ENCODE measurements at places on chromosomes 13 and 19.

DNA sequence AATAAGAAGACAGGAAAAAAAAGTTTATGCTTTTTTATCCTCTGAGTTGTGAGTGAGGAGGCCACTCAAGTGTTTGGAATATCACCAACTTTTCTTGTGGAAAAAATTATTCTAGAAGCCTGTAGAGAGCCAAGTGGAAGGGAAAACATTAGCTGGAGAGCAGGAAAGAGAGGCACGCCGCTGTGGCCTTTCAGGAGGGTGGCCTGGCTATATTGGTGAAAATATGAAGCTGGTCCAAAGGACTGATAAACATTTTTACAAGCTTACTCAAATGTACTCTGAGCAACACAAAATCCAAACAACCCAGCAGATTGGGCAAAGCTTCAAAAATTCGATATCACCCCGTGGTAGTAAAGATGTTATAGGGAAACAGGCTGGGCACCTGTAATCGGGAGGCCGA lies 2.3 kb upstream of the EIF3G start:
- no peak for DNase-seq

DNA sequence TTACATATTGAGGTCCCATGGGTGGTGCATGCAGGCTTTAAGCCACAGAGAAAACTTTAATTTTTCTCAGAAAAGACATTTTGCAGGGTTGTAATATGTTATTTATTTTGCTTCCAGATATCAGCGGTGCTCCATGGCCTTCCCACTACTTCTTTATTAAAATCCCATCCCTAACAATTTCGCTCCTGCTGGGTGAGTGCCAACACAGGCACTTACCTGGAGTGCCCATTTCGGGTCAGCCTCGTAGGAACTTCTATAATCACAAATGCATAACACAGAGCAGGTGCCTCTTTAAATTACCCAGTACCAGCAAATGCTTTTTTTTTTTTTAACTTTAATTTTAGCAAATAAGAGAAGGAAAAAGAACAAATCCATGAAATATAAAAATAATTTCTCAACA lies 86.4 kb downstream of the EFNB2 start:
- no peak for DNase-seq

GRCh38 chr19:28980236-28980868 lies 232.6 kb downstream of the UQCRFS1 start:
- DNase-seq, result no peak

DNA sequence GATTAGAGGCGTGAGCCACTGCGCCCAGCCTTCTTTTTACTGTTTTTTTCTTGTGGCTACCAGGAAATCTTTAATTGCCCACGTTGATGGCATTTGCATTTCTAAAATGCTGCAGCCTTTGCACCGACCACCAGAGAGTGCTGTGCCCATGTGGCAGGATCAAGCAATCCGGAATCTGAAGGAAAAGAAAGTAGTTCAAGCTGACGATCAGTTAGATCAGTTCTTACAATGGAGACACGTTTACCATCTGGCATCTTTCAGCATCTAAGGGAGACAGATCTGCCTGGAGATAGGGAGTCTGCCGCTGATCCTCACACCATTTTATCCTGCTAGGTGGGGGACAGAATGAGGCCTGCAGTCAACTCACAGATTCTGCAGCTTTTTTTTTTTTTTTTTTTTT lies 19.9 kb downstream of the TINCR start:
- DNase-seq, result no peak

GRCh38 chr13:24107955-24108614 lies 52.4 kb upstream of the SPATA13 start:
- no peak for DNase-seq

DNA sequence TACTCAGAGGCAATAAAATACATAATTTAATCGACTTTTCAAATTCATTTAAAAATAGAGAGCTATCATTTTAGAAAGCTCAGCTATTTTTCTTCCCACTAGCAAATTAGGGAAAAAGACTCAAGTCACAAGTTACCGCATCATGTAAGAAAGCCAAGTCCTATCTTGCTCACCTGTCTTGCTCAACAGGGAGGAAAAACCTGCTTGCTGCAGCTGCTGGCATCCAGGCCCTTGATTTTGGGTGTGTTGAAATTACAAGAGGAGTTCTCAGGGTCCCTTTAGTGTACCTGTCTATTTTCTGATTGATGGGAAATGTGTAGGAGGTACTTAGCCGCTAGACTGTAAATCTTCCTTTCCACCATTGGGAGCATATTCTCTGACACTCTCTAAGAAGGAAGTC lies 22.2 kb downstream of the SLC10A2 start:
- no peak for DNase-seq

GRCh38 chr19:38004186-38004520 lies 97.1 kb downstream of the SIPA1L3 start:
- no peak for DNase-seq

DNA sequence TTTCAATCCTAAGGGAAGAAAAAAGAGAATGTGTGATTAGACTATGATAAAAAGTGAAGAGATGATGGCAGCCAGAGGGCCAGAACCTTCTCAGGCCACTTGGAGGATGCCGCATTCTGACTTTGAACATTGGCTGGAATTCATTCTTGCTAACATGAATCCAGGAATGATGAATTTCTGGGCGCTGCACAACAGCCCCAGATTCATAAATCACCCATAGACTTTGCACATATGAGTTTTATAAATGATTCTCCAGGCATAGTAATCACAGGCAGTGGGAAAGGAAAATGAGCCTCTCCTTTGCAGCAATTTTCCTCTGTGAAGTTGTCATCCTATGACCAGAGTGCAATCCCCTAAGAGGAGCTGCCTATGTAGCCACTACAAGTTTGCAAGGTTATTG lies 555.4 kb downstream of the KCTD12 start:
- DNase-seq, result no peak

DNA sequence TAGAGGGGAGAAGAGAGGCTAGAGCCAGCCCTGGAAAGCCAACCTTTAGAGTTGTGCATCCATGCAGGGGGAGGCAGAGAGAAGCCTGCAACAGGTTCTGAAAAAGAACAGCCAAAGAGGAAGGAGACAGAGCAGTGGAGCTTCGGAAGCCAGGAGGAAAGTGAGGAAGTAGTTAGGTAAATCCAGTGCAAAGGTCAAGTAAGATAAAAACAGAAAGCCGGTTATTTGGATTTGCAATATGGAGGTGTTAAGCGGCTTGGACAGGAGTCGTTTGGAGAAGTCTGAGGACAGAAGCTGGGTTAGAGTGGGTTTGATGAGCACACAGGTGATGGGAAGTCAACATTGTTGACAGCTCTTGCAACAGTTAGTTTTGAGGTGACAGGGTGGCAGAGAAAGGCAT lies 53.5 kb upstream of the FLT1 start:
- DNase-seq, result no peak

DNA sequence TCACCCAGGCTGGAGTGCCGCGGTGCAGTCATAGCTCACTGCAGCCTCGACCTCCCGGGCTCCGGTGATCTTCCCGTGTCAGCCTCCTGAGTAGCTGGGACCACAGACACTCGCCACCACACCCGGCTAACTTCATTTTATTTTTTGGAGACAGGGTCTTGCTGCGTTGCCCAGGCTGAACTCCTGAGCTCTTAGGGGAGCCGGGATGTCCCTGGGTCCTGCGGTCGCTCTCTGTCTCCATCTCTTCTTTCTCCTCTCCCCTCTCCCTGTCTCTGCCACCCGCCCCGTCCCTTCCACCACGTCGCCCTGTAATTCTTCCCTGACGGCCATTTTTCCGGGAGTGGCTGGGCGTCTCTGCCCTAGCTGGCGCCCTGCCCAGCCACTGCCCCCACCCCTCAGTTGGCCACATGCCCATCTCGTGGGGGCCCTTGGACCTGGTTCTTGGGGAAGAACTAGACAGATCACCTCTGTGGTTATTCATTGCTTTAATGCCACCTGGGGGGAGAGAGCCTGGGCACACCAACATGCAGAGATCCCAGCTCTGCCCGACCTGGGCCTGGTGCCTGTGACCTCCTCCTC lies 18.9 kb downstream of the ARID3A start:
- DNase-seq, result no peak

GRCh38 chr13:42533336-42533591 lies 40.7 kb upstream of the TNFSF11 start:
- no peak for DNase-seq

DNA sequence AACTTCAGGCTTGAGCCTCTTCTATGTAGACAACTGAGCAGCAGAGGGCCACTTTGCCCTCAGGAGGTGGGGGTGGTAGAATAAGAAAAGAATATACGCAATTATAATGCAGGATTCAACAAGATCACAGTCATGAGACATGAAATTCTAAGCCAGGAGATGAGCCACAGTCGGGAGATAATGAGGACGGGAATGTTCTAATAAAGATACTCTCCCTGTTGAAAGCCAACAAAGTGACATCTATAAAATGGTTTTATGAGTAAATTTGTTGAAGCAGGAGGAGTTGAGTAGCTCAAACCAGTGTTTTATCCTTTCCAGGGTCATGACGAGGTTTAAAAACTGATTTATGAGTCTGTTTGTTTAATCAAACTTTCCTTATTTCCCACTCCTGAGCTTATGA lies 152.0 kb upstream of the SERP2 start:
- no peak for DNase-seq

DNA sequence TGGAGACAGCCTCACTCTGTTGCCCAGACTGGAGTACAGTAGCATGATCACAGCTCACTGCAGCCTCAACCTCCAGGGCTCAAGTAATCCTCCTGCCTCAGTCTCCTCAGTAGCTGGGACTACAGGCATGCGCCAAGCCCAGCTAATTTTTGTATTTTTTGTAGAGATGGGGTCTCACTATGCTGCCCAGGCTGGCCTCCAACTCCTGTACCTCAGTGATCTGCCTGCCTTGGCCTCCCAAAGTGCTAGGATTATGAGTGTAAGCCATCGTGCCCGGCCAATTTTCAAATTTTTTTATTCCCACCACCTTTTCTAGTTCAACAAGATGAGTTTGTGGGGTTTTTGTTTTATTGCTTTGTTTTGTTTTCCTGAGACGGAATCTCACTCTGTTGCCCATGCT lies 31.7 kb downstream of the XPO4 start:
- no peak for DNase-seq

GRCh38 chr19:46015687-46016425 lies 7.0 kb downstream of the PGLYRP1 start:
- DNase-seq, result no peak

DNA sequence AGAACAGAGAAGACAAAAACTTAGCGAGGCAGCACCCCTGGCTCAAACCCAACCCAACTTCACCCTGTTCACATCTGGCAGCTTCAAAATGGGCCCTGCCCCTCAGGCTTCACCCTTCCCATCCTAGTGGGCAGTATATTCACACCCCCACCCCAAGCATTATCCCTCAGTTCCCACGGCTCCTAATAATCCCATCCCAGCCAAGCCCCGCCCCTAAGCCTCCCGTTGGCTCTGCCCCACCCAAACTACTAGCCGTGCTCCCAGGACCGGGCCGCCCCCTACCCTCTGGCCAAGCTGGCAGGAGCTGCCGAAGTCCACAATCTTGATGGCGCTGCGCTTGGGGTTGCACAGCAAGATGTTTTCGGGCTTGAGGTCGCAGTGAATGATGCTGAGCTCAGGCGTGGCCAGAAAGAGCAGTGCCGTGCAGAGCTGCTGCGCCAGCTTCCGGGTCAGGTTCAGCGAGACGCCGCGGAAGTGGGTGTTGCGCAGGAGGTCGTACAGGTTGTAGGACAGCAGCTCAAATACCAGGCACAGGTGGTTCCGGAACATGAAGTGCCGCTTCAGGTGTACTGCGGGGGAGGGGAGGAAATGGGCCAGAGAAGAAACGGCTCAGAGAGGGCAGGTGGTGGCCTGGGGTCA lies 5.8 kb downstream of the DYRK1B start:
- DNase-seq, result no peak

DNA sequence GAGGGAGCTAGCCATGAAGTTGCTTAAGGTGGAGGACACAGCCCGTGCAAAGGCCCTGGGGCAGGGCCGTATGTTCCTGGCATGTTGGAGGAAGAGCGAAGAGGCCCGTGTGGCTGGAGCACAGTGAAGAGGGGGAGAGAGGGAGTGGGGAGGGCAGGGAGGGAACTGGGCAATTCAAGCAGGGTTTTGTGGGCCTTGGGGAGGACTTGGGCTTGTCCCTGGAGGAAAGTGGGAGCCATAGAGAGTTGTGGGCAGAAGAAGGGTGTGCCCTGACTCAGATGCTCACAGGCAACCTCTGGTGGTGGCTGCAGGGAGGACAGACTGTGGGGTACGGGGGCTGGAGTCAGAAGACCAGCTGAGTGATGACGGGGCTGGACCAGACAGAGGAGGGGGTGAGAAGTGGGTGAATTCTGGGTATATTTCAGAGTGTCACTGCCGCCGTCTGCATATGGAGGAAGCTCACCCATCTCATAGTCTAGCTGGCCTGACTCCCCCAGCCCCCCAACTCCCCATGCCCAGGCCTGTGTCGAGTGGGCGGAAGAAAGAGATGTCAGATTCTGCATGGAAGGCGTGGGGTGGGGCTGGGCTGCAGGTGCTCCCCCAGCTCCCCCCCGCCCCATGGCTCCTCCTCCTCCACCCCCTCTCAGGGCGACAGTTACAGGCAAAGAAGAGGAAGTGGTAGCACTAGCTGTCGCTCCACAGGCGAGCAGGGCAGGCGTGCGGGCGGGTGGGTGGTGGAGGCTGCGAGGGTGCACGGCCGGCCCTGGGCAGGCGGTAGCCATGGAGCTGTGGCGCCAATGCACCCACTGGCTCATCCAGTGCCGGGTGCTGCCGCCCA lies at the start of gene VAV1:
TSS of gene VAV1 (plus strand) at position 681 of the 838 bp plus-strand sequence. CDS start at position 781, 100 bp downstream.
- DNase-seq, result peak; percentile 66

- no peak for DNase-seq
Measured at GRCh38 chr13:47004027-47004426, 107.2 kb upstream of the HTR2A start.

- DNase-seq, result no peak
Measured at GRCh38 chr19:53877361-53877766, 4.6 kb upstream of the PRKCG start.

GRCh38 chr13:44380404-44381165 lies 7.0 kb downstream of the SERP2 start:
- DNase-seq, result no peak

DNA sequence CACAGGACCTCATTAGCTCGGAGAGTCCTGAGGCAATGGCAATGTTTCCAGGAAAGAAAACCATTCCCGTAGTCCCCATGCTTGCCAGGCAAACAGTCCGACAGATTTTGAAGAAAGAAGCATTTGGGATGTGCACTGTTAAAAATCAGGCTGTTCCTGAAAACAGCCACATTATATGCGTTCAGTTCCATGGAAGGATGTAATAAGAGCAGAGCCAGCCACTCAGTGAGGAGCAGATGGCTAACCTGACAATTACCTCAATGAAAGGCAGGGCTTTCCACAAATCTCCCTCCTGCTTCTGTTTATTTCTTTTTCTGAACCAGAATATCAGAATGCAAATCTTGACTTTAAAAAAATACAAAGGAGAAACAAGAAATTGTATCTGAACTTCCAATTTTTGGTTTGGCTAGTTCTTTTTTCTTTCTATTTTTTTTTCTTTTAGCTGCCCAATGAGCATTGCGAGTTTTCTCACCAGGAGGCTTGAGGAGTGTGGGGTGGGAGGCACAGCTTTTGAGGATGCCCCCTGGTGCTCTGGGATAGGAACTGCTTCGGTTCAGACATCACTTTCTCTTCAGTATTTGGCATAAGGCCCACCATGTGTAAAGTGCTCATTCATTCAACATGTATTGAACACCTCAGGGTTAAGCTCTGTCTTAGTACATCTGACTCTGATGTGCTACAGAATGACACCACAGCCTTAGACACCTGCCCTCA lies 124.2 kb downstream of the TBC1D4 start:
- peak; percentile 3 for DNase-seq

GRCh38 chr13:103187721-103188156 lies 121.5 kb upstream of the SLC10A2 start:
- DNase-seq, result no peak

Measured in stimulated activated CD8-positive, alpha-beta memory T cell treated with anti-CD3 and anti-CD28 coated beads, Interleukin-7, amount 100 ng/mL, for 1 hour (primary cell).